ENCODE measurements at places on chromosomes 7 and 10.
A peak's percentile ranks its signal among the peaks of the same experiment; 100 is the strongest.

- DNase-seq: no peak
Observed at GRCh38 chr7:142150869-142151268, 39.4 kb downstream of the MGAM2 start.

DNA sequence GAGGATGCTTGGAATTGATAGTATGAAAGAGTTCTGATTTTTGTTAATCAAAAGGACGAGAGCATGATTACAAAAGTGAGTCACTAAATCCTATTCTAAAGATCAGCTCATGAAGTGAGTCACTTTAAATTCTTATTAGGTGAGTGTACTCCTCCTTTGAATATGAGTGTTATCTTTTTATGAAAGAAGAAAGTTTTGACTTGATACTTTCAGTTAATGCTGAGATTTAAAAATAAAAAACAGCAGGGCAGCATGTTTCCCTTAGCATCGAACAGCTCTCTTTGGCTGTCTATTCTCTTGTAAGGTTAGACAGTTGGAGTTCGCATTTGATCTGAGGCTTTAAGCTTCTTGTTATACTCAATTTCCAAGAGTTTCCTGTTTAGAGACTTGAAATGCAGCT lies 222.0 kb downstream of the TWIST1 start:
- no peak for DNase-seq

DNA sequence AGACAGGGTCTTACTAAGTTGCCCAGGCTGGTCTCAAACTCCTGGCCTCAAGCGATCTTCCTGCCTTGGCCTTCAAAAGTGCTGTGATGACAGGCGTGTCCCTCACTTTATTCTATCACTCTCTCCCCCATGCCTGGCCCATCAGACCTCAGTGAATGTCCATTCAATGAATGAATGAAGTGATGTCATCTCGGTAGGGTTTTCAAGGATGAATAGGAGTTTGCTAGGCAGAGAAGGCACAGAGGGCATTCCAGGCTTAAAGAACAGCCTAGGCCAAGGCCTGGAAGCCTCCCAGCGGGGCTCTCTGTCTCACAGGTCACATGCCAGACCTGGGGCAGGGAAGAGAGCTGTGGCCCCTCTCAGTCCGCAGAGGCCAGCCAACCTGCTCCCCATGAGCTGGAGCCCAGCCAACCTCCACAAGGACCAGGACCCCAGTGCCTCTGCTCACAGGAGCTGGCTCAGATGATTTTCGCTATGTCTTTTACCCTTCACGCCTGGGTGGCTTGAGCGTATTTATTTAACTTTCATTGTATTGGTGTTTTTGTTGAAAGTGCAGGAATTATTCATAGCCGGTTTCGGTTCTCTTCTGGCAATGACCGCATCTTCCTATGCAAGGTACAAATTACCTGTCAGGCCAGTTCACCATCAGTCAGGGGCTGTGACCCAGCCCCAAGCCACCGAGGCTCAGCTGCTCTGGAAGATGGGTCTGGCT lies 11.8 kb upstream of the TNRC18 start:
- no peak for DNase-seq

- no peak for DNase-seq
Observed at GRCh38 chr10:49624629-49625028, 10.8 kb downstream of the CHAT start.

- no peak for DNase-seq
Observed at GRCh38 chr7:117319181-117319580, 3.7 kb downstream of the WNT2 start.

DNA sequence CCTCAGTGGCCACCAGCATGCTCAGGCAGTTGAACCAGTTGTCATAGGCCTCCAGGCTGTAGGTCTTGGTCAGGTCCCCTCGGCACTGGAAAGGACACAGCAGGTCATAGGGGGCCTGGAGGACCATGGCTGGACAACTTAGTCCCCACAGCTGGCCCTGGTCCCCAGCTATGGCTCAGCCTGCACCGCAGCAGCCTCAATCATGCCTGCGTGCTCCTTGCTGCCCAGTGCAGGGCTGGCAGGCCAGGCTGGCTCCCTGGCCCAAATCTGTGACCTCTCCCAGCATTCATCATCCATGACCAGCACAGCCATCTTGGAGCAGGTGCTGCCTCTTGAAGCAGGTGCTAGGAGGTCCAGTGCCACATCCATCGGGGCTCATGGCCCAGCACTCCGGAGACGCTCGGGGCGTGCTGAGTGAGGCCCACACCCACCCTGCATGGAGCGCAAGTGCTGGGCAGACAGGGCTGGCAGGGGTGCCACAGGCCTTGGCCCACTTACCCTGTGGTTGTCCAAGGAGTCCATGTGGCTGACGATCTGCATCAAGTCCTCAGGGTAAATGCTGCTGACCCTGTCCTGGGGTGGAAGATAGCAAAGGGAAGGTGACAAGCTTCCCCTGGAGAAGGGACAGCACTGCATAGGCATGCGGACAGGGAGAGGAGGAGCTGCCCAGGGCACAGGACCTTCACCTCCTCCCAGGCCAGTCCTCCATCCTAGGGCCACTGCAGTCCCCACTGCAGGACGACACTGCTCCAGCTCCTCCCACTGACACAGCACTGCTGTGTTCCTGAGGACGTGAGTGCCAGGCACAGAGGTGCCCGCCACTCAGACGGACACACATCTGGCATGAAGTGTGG lies 61.7 kb downstream of the CSGALNACT2 start:
- no peak for DNase-seq

DNA sequence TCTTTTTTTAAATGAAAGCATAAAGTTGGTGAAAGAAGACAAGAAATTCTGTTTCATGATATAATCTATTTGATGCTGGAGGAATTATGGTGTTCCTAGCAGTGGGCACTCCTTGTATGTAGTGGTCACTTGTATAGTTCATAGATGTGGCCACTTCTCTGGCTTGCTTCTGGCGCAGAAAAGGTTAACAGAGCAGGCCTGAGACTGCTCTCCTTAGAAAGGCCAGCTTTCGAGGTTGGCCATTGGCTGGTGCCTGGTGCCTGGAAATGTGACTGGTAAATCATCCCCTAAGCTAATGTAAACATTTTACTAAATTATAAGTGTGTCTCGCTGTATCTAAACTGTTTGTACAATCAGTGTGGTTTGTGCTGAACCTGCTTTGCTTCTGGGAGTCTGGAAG lies 276.1 kb downstream of the PHTF2 start:
- no peak for DNase-seq

DNA sequence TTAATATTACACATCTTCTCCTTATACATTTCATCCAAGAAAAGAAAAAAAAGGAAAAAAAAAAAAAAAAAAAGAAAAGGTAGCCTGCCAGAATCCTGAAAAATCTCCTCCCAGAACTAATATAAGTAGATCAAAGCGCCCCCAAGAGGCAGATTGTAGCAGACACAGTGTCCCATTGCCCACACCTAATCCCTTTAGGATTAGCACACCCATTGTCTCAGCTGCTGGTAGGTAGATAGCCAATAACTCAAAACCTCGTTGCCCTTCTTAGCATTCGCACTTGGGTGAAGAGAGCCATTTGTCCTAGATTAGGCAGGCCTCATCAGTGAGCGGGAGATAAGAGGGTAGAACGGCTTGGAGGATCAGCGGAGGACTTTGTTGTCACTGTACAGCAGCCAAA lies 100.2 kb upstream of the SORCS1 start:
- no peak for DNase-seq

- no peak for DNase-seq
Observed at GRCh38 chr7:15916681-15917380, 230.3 kb upstream of the MEOX2 start.

- no peak for DNase-seq
Observed at GRCh38 chr7:64874562-64875250, 28.4 kb upstream of the ZNF273 start.

DNA sequence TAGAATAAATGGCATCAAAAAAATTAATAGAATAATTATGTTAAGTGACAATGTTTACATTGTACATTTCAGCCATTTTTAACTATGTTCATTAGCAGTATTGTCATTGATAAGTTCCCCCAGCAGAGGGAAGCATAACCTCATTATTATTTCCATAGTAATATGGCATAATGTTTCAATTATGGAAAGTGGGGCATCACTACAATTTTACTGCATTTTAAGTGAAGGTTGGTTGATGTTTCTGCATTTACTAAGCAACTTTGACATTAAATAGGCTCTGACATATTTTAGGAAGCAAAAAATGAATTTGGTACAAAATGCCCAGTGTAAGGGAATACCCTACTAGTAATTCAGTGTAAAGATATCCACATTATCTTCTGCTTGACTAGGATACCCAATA lies 218.3 kb downstream of the SEMA3A start:
- no peak for DNase-seq

DNA sequence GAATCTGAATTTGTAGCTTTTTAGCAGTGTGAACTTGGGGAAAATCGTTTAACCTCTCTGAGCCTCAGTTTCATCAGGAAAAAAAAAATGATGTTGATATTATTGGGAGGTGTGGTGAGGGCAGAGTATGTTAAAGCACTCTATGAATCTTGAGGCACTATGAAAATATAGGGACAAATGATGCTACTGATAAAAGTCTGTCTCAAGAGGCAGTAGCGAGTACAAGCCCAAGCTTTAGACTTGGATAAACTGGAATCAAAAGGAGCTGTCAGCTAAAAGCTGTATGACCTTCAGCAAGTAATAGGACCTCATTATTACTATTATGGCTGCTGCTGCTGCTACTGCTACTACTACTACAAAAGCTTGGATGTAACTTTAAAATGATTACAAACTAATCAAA lies 8.4 kb downstream of the ZNF277 start:
- DNase-seq: no peak

DNA sequence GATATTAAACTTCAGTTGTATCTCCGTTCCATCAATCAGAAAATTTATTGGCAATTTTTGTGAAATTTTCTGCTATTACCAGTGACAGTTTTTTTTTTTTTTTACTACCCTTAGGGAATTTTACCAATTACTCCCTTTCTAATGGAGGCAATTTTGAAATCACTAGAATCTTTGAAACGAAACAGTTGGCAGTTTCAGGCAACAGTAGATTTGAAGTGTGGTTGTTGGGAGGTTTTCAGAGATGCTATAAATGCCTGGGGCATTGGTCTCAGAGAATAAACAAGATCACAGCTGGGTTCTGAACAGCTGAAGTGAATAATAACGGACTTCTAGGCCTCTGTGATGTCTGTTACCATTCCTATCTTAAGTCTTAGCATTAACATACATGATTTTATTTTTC lies 535.9 kb upstream of the POT1 start:
- DNase-seq: no peak

DNA sequence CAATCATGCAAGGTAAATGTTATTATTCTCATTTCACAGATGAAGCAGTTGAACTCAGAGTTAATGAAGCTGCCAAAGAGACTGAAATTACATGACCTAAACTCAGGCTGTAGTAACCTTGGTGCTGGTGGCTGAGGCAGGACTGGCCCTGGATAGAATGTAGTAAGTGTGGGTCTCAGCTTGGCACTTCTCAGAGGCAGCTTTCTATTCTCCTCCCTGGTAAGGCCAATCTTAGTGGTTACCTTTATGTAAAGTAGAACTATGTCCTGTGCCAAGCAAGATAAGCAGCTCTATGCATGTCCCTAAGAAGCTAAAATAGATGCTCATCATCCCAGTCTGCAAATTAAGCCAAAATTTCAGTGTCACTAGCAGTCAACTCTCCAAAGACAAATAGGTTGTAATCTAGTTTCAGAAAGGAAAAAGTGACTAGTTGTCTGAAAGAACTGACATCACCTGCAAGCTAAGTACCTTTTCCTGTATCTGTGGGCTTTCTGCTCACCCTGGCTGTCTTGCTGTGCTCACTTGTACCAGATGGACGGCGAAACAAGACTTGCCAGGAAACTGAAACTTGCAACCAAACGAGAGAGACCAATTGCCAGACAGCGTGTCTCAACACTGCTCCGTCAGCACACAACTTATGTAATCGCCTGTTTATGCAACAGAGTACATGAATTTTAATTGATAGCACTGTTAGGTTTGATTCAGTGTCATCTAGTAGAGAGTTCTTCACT lies 43.7 kb downstream of the CH25H start:
- peak; percentile 53 for DNase-seq
